ENCODE measurements at places on chromosomes 12 and 14.

- DNase-seq, result peak; percentile 27
These were observed 64.2 kb downstream of the DNAI7 start for GRCh38 chr12:25130741-25131188.

- DNase-seq, result no peak
These were observed 10.4 kb upstream of the EID3 start for GRCh38 chr12:104292872-104293794.

DNA sequence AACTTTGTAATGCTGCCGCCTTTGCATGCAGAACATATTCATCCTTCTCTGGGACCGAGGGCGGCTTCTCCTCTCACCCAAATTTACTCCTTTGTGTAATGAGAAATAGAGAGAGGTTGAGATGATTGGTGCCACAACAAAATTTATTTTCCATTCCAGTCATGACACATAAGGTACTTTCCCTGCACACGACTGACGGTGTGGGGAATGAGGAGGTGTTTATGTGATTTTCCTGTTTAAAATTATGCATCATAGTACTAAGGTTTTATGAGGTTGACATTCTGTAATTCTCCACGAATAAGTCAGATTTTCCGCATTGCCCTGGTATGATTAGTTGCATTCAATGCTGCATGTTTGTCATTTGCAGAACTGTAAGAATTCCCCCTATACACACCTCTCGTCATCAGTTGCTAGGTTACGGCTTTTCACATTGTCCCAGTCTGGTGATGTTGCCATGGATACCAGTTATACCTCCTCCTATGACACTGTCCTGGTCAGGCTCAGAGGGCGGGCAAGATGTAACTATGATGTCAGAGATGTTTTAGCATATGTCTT lies 23.1 kb downstream of the BICDL1 start:
- peak; percentile 32 for DNase-seq

DNA sequence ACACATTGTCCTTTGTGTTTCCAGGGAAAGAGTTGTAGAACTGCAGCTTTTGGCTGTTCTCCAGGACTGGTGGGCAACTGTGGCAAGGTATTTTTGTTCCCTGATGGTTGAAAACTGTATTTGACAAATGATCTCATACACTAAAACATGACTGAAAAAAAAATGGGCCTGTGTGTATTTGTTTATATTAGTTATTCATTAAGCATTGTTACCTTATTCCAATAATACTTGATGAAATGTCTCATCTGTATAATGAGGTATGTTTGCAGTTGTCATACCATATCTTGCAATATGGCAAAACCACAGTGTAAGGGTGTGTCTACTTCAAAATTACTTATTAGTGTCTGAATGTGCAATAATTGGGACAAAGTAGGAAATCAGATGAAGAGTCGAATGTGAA lies 479.4 kb upstream of the NOVA1 start:
- DNase-seq, result no peak

GRCh38 chr14:45242706-45243105 lies 10.3 kb downstream of the MIS18BP1 start:
- DNase-seq, result no peak

GRCh38 chr14:89489761-89490437 lies 72.9 kb upstream of the FOXN3 start:
- peak; percentile 17 for DNase-seq

DNA sequence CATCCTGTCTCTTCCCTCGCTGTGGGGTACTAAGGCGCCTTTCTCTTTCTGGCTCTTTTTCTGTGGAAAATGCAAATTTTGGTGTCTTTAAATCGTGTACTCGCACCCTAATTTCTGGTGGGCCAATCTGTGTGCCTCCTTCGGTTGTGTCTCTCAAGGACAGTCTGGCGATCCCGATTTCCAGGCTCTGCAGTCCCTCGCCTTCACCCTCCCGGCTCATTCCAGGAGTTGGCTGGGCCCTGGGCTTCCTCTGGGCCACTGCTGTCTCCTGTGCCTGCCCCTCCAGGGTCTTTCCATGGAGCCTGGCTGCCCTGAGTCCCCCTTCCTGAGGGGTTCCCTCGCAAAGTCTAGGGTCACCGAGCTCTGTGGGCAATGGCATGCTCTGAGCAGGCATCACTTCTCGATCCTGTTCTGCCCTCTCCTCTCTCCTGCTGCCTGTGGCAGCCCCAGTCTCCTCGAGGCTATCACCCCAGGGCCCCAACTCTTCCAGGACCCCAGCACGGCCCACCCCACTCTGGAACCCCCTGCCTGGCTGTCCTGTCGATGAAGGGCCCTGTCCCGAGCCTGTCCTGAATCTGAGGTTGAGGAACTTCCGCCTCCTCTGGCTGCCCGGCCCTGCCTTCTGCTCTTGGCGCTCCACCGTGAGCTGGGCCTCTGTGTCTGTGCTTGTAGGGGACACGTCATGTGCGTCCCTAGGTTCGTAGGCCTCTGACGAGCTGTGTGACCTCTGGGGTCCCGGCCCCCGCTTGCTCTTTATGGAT lies 24.1 kb downstream of the AHNAK2 start:
- DNase-seq, result no peak
